ENCODE measurements at places on chromosomes 13 and 19.

DNA sequence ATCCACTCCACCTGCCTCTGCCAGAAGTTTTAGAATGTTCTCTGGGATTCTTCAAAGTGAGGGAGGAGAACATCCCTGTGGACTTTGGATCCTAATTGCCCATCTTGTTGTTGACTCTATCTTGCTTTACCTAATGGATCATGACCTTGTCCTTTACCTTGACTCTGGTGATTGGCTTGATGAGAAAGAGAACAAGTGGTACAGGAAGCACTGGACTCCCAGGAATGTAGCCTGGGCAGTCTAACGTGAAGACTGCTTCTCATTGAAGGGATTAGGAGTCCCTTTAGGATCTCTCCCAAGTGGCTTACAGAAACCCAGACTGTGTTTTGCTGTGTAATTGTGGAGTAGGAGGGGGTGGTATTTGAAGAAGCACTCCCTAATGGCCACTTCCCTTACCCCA lies 63.9 kb downstream of the SLC10A2 start:
- DNase-seq: no peak

DNA sequence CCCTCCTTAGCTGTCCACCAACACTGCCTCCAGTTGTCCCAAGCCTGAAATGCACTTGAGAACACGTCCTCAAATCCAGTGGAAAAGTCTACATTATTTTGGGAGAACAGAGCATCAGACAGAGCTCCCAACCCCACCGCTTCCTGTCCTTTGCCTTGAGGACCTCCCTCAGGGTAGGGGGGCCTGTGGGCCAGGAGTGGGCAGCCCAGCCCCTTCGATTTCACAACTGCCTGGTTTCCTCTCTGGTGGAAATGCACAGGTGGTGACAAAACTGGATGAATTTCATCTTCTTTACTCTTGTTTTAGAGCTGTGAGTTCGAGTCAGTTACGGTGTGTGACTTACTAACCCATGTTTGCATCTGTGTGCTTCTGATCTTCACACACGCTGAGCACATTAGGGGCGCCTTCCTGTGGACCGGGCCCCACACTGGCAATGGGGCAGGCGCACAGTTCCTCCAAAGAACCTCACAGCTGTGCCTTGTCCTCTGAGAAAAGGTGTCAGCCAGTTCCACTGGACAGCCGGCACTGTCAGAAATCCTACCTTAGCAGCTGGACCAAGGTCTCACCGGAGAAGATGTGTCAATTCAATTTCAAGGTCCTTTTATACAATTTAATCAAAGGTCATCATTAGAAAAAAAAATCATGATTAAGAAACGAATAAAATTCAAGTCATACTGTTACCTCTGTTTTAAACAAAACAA lies 80.2 kb downstream of the IRS2 start:
- DNase-seq: no peak

DNA sequence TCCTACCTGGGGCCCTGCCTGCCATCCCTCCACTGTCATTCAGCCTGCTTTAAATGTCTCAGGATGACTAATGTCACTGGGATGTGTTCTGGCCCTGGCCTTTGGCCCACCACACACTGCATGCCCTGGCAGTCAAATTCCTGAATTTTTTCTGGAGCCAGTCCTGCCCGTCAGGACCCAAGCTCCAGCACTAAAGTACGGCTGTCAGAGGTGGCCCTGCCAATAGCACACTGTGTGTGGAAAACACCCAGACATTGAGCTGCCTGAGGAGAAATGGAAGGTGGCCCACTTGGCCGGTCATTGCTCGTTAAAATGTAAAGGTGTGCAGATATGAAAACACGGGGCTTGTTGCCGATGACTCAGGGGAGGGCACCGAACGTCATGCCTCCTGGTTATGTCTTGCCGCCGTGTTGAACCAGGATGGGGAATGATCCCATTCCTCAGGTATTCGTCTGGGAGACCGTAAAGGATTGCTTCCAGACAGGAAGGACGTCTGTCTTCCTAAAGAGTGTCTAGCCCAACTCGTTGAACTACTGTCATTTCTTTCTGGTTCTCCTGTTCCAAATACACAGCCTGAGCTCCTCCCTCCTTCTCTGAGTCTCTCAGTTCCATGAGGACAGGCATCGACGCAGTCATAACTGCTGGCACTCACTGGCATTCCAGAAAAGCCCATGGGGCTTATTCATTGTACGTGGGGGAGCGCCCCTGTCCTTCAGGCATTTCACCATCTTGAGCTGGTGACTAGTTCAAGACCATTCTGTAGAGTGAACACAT lies 40.6 kb downstream of the COL4A2 start:
- DNase-seq: no peak

GRCh38 chr13:99381766-99382165 lies 74.6 kb upstream of the GPR183 start:
- DNase-seq: no peak

GRCh38 chr13:39751805-39752204 lies 96.3 kb downstream of the COG6 start:
- no peak for DNase-seq

DNA sequence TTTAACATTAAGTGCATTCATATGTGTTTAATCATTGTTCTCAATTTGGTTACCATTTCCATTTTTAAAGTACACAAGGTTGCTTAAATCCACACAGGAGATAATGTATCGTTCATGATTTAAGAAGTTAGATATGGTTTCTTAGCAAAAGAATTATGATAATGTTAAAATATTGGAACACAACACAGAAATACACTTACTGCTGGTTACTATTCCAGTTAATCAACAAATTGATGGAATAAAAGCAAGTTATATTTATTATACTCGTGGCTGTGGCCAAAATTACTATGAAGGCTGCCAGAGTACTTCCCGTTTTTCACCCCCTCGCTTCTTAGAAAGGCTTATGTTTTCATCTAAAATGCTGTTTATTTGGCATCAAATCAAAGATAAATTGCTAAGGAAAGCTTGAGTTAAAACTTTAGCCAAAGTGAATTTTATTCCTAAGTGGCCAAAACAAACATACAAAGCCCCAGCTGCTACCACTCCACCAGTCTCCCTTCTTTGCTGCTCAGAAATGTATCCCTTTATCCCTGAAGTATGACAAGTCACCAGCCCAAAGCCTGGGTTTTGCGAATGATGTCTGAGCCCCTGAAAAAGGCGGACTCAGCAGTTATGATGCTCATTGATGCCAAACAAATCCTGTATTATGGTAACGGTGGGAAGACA lies 27.7 kb downstream of the LCP1 start:
- DNase-seq: no peak

DNA sequence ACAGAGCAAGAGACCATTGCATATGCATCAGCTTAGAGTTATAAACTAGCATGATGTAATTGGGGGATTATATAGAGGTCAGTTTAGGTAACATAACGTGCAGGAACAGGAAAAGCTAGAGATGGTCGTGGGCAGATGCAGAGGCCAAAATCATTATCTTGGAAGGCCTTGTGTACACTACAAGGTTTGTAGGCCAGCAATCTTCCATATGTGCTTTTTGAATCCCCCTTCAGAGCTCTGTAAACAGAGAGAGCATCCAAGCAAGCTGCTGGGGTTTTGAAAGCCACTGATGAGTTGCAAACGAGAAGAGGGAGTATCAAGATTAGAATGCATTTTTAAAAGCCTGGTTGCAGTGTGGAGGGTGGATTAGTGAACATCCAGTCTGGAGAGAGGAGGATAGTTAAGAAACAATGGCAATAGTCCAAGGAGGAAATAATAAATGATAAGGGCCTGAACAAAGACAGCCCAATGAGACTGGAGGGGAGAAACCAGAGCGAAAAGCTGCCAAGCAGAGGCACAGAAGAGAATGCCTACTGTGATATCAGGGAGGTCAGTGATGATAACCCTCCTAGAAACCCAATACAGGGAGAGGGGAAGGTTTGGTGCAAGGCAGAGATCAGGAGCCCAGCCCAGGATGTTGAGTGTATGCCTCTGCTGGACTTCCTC lies 109.6 kb downstream of the ZAR1L start:
- no peak for DNase-seq

GRCh38 chr19:53057904-53058580 lies 13.5 kb downstream of the ERVV-2 start:
- DNase-seq: no peak

DNA sequence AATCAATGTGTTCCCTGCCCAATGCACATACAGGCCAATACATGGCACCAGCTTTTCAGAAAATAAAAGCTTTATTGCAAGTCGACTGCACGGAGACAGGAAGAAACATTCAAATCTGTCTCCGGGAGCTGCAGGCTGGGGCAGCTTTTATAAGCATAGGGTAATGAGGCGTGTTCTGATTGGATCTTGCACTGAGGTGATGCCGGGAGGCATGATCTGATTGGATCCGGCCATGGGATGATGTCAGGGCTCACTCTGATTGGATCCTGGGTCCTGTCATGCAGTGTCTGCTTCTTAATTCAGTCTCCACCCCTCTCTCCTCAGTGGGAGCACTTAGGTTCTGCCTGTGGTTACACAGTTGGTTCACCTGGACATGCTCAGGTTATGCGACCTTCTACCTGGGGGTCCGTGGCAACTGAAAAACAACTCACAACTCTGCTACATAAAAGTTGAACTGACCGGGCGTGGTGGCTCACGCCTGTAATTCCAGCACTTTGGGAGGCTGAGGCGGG lies 11.8 kb upstream of the FBN3 start:
- no peak for DNase-seq

DNA sequence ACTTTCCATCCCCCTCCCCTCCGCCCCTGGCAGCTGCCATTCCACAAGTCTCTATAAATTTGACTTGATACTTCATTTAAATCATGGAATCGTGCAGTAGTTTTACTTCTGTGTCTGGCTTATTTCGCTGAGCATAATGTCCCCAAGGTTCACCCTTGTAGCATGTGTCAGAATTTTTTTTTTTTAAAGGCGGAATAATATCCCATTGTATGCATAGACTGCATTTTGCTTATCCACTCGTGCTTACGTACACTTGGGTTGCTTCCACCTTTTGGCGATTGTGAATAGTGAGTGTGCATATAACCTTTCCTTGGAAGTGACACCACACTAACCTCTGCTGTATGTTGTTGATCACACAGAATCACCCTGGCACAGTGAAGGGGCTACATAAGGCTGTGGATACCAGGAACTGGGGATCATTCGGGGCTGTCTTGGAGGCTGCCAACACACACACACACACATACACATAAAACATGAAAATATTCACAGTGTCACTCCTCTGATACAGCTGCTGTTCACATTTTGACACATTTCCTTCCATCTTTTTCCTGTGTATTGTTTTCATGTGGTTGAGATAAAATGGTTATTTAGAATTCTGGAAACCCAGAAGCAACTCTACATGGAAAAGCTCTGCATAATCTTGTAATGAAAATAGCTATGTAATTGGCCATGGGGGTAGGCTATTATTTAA lies 13.3 kb downstream of the ZNF71 start:
- no peak for DNase-seq

- DNase-seq: no peak
Observed at GRCh38 chr13:41416276-41416675, 41.1 kb upstream of the RGCC start.

- DNase-seq: no peak
Observed at GRCh38 chr19:58003174-58003828, 681 bp upstream of the ZNF606 start.

DNA sequence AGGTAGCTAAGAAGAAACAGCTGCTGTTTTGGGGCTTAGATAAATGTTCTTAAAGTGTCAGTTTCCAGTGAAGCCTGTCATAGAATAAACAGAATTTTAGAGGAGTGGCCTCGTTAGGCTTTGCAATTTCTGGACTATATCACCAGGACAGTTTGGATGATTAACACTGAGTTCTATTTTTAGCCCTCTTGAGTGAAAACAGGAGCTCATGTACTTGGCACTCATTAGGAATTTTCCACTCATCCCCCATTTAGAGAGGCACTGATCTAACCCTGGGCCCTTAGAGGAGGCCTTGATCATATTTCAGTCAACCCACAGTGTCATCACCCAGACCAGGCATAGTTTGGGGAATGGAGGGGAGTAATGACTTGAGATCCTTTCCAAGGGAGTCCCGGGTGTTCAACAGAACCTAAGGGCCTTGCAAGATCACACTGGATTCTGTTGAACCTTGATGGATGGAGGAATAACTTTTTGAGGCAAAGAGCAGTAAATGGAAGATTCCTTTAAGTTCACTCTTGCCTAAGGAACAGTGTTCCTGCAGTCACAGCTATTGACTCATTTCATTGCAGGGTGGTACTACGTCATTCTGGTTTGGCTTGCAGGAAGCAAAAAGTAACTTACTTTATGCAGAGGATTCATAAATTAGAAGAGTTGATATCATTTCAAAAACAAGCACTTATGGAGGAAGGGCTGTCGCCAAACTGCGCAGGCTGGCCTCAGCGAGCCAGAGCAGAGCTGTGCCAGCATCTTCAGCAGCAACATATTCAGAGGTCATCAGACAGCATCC lies 160.2 kb downstream of the SLC7A1 start:
- no peak for DNase-seq

DNA sequence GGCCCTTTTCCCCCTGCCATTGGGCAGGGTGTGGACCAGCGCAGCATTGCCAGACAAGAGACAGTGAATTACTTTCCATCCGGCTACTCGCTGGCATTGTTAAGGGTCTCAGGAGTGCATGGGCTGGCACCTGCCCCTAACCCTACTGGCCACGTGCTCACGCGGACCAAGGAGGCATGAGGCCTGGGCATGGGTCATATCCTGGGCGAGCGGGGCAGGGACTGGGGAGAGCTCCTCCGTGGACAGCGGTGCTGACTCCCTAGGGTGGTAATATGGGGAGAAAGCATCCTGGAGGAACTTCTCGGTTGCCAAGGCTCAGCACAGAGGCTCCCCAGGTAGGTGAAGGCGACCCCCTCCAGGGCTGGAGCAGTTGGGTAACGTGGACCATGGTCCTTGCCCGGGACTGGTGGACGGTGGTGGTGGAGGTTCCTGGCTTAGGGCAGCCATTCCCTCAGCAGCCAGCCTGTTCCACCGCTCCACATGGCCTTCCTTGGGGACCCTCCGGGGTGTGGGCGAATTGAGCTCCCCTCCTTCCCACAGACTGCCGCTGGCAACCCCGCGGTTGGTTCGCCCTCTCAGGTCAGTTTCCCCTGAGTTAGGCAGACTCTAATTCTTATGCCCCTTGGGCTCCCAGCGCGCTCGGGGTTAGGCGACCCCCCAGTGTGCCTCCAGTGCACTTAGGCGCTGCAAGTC lies 465.1 kb downstream of the SLITRK5 start:
- no peak for DNase-seq

DNA sequence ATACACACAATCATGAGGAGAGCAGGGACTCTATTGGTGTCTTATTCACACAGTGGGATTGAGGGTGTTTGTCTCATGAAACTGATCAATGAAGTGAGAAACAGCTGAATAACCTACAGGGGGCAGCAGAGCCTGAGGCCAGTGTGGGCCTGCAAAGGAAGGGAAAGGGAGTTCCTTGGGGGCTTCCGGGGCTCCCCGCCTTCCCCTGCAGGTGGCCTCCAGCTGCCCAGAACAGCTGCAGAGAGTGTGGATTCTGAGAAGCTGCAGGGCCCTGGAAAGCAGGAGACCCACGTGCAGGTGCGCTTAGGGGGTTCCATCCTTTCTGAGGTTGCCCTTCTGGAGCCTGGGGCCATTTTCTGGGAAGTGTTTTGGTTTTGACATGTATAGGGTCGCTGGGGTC lies 20.1 kb downstream of the ZNF763 start:
- no peak for DNase-seq

- no peak for DNase-seq
Observed at GRCh38 chr13:32016631-32017030, 14.9 kb upstream of the FRY start.
